ENCODE measurements at places on chromosomes 7 and 10.

DNA sequence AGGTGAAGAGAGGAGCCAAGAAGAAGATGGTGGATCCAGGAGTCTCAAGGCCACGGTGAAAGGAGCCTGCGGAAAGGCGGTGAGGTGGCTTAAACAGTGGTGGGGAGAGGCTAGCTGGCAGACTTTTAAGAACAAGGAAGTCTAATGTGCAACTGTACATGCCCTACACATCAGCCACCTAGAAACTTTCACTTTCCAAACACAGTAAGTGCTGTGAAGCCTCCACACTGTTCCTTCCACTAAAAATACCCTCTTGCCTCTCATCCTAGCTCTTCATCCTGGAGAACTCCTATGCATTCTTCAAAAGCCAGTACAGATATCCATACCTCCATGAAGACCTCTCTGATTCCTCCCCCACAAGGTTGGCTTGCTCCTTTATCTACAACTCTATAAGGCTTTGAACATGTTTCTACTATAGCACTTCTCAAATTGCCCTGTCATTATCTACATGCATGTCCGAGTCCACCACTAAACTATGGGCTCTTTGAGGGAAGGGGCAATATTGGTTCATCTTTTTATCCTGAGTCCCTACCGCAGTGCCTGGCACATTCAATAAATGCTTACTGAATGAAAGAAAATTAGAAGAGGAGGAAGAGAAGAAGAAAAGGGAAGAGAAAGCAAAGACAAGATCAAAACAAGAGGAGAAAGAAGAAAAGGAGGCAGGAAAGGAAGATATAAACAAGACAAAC, 54.2 kb downstream of the DNAJC12 start:
- DNase-seq, result no peak

- DNase-seq, result no peak
Observed at GRCh38 chr10:132708441-132708840, 77.5 kb downstream of the NKX6-2 start.

GRCh38 chr7:43572516-43573049, 10.3 kb upstream of the STK17A start:
- no peak for DNase-seq

DNA sequence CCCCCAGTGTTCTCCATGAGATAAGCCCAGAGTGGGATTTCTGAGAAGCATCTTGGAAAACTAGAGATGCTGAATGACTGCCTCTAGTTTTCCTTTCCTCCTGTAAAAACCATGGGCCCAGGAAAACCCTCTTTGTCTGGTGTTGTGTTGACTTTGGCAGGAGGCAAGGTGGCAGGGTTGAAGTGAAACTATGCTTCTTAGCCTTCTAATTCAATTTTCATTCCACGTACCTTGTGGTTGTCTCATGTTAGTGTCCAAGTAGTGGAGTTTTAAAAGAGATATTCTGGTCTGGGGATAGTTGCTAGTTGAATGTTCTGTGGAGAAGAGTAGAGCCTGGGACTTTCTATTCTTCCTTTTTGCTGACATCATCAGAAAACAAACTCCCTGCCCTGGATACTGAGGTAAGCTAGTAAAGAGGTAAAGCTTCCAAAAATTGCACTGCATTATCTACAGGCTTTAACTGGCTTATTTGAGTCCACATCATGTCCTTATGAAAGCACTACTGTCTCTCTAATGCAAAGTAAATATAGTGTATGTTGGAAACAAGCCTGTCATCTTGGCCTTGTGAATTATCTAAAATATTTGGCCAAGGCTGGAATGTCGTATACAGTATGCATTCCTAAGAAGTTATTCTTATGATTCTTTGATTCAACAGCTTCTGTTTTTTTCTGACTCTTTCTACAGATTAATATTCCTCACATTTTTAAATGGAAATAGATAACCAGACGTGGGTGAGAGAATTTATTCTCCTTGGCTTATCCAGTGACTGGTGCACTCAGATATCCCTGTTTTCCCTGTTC, at the start of gene OR2F2:
Gene OR2F2, plus strand, starts transcription at position 708 of the 800 bp plus-strand sequence. Its CDS starts 0 bp downstream, at position 708.
- no peak for DNase-seq

- no peak for DNase-seq
Observed at GRCh38 chr7:121192834-121193233, 136.0 kb upstream of the WNT16 start.

DNA sequence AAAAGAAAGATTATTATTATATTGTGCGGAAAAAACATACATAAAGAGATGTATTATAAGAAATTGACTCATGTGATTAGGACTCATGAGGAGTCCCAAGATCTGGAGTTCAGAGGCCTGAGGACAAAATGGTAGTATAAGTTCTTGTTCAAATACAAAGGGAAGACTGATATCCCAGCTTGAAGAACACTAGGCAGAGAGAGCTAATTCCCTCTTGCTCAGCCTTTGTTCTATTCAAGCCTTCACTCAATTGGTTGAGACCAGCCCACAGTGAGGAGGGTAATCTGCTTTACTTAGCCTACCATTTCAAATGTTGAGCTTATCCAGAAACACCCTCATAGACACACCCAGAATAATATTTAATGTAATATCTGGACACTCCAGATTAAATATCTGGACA, 1683.8 kb downstream of the REEP3 start:
- no peak for DNase-seq

DNA sequence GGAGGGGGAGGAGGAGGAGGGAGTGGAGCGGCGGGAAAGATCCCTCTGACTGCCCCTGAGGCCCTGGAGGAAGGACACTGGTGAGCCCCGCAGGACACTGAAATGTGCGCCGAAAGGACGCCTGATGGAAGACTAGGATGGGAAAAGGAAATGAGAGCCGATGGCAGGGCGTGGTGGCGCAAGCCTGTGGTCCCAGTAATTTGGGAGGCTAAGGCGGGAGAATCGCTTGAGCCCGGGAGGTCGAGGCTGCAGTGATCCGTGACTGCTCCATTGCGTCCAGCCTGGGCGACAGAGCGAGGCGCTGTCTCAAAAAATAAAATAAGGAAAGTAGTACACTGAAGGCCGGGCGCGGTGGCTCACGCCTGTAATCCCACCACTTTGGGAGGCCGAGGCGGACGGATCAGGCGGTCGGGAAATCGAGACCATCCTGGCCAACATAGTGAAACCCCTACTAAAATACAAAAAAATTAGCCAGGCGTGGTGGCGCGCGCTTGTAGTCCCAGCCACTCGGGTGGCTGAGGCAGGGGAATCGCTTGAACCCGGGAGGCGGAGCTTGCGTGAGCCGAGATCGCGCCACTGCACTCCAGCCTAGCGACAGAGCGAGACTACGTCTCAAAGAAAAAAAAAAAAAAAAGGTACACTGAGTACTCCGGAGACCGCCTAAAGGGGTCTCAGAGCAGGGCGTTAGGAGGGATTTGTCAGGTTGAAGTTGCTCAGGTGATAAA, 561 bp upstream of the HNRNPF start:
- DNase-seq, result no peak

DNA sequence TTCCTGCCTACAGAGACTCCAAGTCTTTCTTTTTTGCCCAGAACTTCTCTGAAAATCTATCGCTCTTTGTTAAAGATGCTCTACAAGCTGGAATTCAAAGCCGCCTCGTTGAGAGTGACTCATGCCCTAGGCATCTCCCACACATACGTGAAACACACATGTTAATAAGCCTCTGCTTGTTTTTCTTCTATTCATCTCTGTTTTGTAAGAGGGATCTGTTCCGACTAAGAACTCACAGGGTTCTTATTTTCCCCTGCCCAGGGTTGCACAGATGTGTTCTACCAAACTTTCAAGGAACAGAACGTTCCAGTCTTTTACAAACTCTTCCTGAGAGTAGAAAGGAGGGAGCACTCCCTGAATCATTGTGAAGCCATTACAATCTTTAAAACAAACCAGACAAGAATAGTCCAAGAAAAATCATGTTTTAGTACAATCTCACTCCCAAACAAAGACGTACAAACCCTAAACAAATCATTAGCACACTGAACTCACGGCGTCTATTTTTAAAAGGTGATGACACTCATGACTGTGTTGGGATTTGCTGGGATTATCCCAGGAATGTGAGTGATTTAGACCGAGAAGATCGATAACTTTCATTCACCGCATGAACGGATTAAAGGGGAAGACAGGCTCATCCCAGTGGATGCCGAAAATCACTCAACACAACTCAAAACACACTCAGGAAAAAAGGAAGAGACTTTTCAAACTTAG, 55.3 kb upstream of the INPP5A start:
- DNase-seq, result no peak

- no peak for DNase-seq
Observed at GRCh38 chr10:124229989-124230634, 136.7 kb upstream of the CHST15 start.

DNA sequence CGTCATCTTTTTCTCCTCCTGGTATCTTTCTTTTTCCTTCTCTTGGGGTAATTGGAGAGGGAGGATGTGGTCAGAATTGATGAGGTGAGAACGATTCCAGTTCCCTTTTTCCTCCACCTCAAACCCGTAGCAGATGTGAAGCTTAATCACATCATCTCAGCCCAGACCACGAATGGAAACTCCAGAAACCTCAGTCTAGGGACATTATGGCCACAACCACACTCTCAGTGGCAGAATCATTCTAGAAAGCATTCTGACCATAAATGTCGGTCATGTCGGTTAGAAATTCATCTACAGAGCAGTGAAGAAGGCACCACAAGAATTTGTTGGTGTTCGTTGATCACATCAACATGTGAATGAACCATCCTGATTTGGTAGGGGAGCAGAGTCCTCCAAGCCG, 78.7 kb downstream of the GATA3 start:
- no peak for DNase-seq

Measured in stimulated activated CD8-positive, alpha-beta memory T cell treated with anti-CD3 and anti-CD28 coated beads, Interleukin-15, amount 100 ng/mL, for 4 hours (primary cell).